ENCODE measurements at places on chromosomes 16 and 17.

GRCh38 chr16:54080524-54081008, 206.0 kb downstream of the IRX3 start:
- H3K27me3 ChIP-seq, result peaks cover 2% of the 10 kb centered on the region
- peak overlapping the region; percentile 95 for H3K27ac ChIP-seq
- DNase-seq, result peak; percentile 93
- peaks cover 38% of the 10 kb centered on the region for H3K4me1 ChIP-seq
- H3K4me3 ChIP-seq, result peak overlapping the region; percentile 59

DNA sequence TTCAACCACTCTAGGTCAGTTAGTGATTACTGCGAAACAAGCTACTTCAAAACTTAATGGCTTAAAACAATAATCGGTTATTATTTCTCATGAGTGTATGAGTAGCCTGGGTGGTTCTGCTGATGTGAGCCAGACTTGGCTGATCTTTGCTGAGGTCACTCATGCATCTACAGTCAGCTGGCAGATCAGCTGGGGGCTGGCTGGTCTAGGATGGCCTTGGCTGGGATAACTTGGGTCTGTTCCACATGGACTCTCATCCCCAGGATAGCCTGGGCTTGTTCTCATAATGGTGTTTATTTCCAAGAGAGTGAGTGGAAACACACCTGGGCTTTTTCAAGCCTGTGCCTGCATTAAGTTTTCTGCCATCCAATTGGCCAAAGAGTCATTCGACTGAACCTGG, 13.0 kb downstream of the CCDC182 start:
- H3K4me3 ChIP-seq, result no peak overlapping the region
- H3K27me3 ChIP-seq, result peaks cover 60% of the 10 kb centered on the region
- no peak overlapping the region for H3K27ac ChIP-seq
- no peaks in the 10 kb centered on the region for H3K36me3 ChIP-seq
- DNase-seq, result no peak

GRCh38 chr17:78844301-78845005, 3.8 kb upstream of the USP36 start:
- H3K36me3 ChIP-seq, result no peaks in the 10 kb centered on the region
- no peak overlapping the region for H3K4me3 ChIP-seq
- peaks cover 32% of the 10 kb centered on the region for H3K4me1 ChIP-seq
- peaks cover 2% of the 10 kb centered on the region for H3K27me3 ChIP-seq
- peak overlapping the region; percentile 11 for H3K27ac ChIP-seq
- peak; percentile 17 for DNase-seq

DNA sequence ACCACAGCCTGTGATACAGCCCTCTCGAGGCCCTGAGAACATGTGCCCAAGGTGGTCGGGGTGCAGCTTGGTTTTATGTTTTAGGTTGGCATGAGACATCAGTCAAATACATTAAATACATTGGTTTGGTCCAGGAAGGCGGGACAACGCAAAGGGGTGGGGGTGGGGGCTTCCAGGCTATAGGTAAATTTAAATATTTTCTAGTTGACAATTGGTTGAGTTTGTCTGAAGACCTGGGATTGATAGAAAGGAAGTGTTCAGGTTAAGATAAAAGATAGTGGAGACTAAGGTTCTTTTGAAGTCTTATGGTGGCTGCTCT, 1.2 kb upstream of the ZKSCAN2 start:
- peaks cover 46% of the 10 kb centered on the region for H3K4me1 ChIP-seq
- H3K27me3 ChIP-seq, result peaks cover 4% of the 10 kb centered on the region
- peak overlapping the region; percentile 96 for H3K27ac ChIP-seq
- H3K36me3 ChIP-seq, result peaks cover 9% of the 10 kb centered on the region

GRCh38 chr17:39706383-39706782, 6.5 kb downstream of the ERBB2 start:
- H3K36me3 ChIP-seq, result peaks cover under 1% of the 10 kb centered on the region
- peaks cover 2% of the 10 kb centered on the region for H3K27me3 ChIP-seq
- H3K4me3 ChIP-seq, result no peak overlapping the region
- H3K4me1 ChIP-seq, result peaks cover 27% of the 10 kb centered on the region
- H3K27ac ChIP-seq, result no peak overlapping the region

GRCh38 chr17:72662827-72663190, 429.7 kb downstream of the SLC39A11 start:
- peaks cover 3% of the 10 kb centered on the region for H3K27me3 ChIP-seq
- no peaks in the 10 kb centered on the region for H3K36me3 ChIP-seq
- no peak overlapping the region for H3K4me3 ChIP-seq
- H3K27ac ChIP-seq, result no peak overlapping the region
- no peak for DNase-seq

GRCh38 chr16:85879975-85880831, 18.8 kb upstream of the IRF8 start:
- H3K36me3 ChIP-seq, result no peaks in the 10 kb centered on the region
- no peak overlapping the region for H3K27ac ChIP-seq
- H3K4me3 ChIP-seq, result no peak overlapping the region

GRCh38 chr17:8273884-8274444, 14.5 kb upstream of the RANGRF start:
- no peak overlapping the region for H3K4me3 ChIP-seq
- H3K27ac ChIP-seq, result no peak overlapping the region
- DNase-seq, result no peak
- no peaks in the 10 kb centered on the region for H3K27me3 ChIP-seq

GRCh38 chr16:88798772-88799455, 4.7 kb upstream of the CDT1 start:
- H3K4me1 ChIP-seq, result no peaks in the 10 kb centered on the region
- no peaks in the 10 kb centered on the region for H3K36me3 ChIP-seq
- no peak overlapping the region for H3K4me3 ChIP-seq
- peaks cover 1% of the 10 kb centered on the region for H3K27me3 ChIP-seq

DNA sequence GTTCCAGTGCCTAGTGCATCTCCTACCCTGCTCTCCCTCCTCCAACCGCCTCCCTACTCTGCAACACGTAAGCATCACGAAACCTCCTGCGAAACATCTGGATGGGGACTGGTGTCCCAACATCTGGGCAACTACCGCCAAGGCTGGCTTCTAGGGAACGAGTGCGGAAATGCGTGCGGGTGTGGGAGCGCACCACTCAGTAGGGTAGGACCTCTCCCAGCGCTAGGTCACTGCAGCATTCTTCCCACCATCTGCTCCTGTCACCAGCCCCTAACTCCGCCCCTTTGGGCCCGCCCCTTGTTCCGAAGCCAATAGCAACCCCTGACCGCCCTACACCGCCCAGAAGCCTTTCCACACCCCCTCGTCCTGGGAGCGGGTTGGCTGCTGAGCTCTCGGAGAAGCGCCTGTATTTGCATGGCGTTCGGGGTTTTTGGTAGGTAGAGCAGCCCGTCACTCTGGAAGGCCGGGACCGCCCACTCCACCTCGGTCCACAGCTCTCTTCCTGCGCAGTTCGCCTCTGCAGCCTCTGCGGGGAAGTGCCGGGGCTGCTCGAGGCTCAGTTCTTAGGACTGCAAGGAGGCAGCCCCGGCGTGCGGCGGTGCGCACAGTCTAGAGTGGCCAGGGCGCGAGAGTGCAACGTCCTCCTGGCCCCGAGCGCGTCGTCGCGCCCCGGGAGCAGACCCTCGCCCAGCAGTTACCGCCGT, at the start of gene HS3ST3B1:
TSS of gene HS3ST3B1 (plus strand) at position 507 of the 704 bp plus-strand sequence. CDS start 438 bp downstream, outside the sequence.
- peak within 1 kb of the TSS; percentile 95 for H3K4me3 ChIP-seq
- peaks cover 20% of the 10 kb centered on the region for H3K36me3 ChIP-seq
- H3K27me3 ChIP-seq, result peaks cover 11% of the 10 kb centered on the region

DNA sequence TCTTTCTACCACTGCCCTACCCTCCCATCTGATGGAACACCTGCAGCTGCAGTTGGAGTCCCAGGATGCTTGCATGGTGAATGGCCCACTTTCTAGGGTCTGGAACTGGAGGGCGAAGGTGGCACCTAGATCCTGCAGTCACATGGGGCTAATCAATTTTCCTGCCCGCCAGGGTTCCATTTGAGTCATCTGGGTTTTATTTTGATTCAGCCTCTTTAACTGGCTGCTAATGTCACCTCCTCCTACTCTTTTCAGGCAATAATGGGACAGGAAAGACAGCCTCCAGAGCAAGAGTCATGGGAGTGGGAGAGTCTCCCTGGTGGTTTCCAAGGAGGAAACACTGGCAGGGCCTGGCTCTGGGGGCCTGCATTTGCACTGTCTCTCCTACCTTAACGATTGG, 3.8 kb upstream of the TBKBP1 start:
- no peak for DNase-seq
- peaks cover 19% of the 10 kb centered on the region for H3K36me3 ChIP-seq
- H3K4me3 ChIP-seq, result no peak overlapping the region
- no peak overlapping the region for H3K27ac ChIP-seq
- peaks cover 50% of the 10 kb centered on the region for H3K4me1 ChIP-seq

DNA sequence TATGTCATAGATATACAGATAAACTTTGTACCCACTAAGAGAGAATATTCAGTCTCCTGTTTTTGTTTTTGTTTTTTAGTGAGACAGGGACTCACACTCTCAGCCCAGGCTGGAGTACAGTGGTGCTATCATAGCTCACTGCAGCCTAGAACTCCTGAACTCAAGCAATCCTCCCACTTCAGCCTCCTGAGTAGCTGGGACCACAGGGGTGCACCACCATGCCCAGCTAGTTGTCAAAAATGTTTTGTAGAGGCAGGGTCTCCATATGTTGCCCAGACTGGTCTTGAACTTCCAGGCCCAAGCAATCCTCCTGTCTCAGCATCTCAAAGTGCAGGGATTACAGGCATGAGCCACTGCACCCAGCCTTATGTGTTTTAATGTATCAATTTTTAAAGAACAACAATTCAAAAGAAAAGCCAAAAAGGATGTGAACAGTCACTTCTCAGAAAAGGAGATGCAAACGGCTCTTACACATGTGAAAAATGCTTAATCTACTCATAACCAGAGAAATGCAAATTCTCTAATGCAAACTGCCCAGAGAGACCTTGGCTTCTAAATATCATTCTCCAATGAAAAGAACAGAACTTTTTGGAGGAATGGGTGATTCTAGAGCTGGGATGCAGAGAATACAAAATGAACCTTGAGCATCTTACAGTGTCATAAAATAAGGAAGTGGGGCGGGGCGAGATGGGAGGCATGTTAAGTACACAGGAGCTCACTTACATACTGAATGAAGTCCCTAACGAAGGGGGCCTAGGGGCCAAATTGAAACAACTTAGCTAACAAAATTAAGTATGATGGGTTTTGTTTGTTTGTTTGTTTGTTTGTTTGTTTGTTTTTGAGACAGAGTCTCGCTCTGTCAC, 7.3 kb upstream of the CMTM3 start:
- no peaks in the 10 kb centered on the region for H3K4me1 ChIP-seq
- no peak overlapping the region for H3K27ac ChIP-seq
- H3K4me3 ChIP-seq, result no peak overlapping the region
- no peak for DNase-seq
- peaks cover 31% of the 10 kb centered on the region for H3K27me3 ChIP-seq

GRCh38 chr16:81610144-81610842, 165.7 kb downstream of the CMIP start:
- H3K27ac ChIP-seq, result peak overlapping the region; percentile 80
- H3K4me1 ChIP-seq, result peaks cover 46% of the 10 kb centered on the region
- H3K4me3 ChIP-seq, result peak overlapping the region; percentile 22

DNA sequence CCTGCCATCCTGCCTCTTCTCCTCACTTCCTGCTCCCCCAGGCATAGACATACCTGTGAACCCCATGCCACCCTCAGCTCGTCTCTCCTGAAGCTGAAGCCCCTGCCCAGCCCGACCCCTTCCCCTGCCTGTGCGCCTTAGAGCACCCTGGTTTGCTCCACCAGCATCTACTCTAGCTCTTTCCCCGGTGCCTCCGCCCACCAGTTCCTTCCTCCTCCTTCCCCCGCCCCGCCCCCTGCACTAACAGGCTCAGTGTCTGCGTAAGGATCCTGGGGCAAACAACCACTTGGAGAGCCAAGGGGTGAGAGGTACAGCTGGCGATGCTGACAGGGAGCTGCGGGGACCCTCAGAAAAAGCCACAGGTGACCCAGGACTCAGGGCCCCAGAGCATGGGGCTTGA, 1.9 kb downstream of the GPR142 start:
- no peak for DNase-seq
- no peak overlapping the region for H3K27ac ChIP-seq
- no peaks in the 10 kb centered on the region for H3K27me3 ChIP-seq
- peaks cover 4% of the 10 kb centered on the region for H3K36me3 ChIP-seq
- no peak overlapping the region for H3K4me3 ChIP-seq

- H3K27me3 ChIP-seq, result peaks cover 29% of the 10 kb centered on the region
- DNase-seq, result peak; percentile 58
- H3K4me3 ChIP-seq, result no peak overlapping the region
- no peaks in the 10 kb centered on the region for H3K4me1 ChIP-seq
Measured at GRCh38 chr17:6677158-6677831, 25.7 kb downstream of the C17orf100 start.

DNA sequence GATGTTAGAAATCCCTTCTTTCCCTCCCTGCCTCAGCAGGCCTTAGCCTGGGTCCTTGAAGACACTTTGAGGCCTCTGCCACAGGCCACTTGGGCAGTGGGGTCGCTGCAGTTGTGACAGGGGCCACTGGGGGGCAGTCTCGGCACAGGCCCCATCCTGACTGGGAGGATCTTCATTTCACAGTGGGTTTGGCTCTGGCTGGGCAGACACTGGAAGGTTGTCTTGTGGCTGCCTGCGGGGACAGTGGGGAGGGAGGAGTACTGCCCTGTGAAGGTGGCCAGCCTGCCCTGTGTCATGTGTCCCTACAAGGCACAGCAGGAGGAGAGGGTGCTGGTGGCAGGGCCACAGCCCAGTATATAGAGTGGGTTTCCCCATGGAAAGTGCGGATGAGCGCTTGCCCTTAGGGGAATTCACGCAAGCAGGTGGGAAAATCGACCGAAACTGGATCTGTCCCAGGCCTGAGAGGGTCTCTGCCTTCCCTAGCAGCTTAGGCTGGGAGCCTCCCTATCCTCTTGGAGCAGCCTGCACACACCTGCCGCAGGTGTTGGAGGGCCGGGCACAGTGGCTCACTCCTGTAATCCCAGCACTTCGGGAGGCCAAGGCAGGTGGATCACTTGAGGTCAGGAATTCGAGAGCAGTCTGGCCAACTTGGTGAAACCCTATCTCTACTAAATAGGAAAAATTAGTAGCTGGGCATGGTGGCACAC, 28.8 kb downstream of the GINS2 start:
- peaks cover 6% of the 10 kb centered on the region for H3K36me3 ChIP-seq
- H3K27me3 ChIP-seq, result peaks cover 13% of the 10 kb centered on the region
- peak; percentile 37 for DNase-seq
- no peak overlapping the region for H3K4me3 ChIP-seq

DNA sequence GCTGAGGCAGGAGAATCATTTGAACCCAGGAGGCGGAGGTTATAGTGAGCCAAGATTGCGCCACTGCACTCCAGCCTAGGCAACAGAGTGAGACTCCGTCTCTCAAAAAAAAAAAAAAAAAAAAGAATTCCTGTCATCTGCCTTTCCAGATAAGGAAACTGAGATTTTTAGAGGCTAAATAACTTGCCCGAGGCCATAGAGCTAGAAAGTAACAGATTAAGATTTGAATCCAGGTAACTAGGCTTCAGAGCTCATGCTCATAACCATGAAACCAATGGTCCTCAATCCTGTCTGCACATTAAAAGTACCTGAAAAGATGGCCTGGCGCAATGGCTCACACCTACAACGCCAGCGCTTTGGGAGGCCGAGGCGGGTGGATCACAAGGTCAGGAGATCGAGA, 9.5 kb downstream of the NCBP3 start:
- peaks cover 12% of the 10 kb centered on the region for H3K4me1 ChIP-seq
- peaks cover 16% of the 10 kb centered on the region for H3K36me3 ChIP-seq
- H3K27me3 ChIP-seq, result no peaks in the 10 kb centered on the region
- H3K4me3 ChIP-seq, result no peak overlapping the region
- H3K27ac ChIP-seq, result no peak overlapping the region
- DNase-seq, result no peak

GRCh38 chr16:8204769-8205168, 385.5 kb downstream of the TMEM114 start:
- H3K4me3 ChIP-seq, result no peak overlapping the region
- DNase-seq, result no peak
- no peak overlapping the region for H3K27ac ChIP-seq
- H3K27me3 ChIP-seq, result no peaks in the 10 kb centered on the region
- H3K36me3 ChIP-seq, result no peaks in the 10 kb centered on the region
- no peaks in the 10 kb centered on the region for H3K4me1 ChIP-seq

GRCh38 chr17:63095879-63096278, 129.8 kb downstream of the TANC2 start:
- peaks cover 48% of the 10 kb centered on the region for H3K4me1 ChIP-seq
- no peak for DNase-seq
- peak overlapping the region; percentile 42 for H3K4me3 ChIP-seq
- H3K27ac ChIP-seq, result peak overlapping the region; percentile 79
- no peaks in the 10 kb centered on the region for H3K27me3 ChIP-seq
